MM.1S (cell line): ENCODE measurements at places on chromosomes 2 and 18.
A peak's percentile ranks its signal among the peaks of the same experiment; 100 is the strongest.

- no peak for DNase-seq
These were observed 43.0 kb downstream of the EVA1A start for GRCh38 chr2:75517547-75518230.

- DNase-seq = no peak
These were observed 27.1 kb downstream of the C2orf76 start for GRCh38 chr2:119339562-119339923.

- DNase-seq = no peak
These were observed 136.4 kb downstream of the LRRC30 start for GRCh38 chr18:7367336-7367735.

- DNase-seq = no peak
These were observed 223.9 kb downstream of the MBD5 start for GRCh38 chr2:148244593-148245292.

DNA sequence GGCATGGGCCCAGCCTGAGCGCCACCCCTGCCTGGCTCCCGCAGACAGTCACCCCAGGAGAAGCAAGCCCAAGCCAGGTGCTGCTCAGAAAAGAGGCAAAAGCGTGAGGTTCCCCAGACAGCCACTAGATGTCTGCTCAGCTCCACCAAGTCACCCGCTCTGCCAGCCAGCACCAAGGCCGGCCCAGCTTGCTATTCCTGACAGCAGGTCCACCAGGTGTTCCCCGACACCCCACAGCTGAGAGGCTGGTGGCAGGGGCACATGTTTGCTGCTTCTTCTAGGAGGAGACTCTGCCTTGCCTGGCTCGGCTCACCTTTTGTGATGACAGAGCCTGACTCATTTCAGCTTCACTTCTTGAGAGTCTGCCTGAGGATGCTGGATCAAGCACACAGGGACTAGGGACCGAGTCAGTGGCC lies 206.7 kb downstream of the MGAT5 start:
- DNase-seq = peak; percentile 29
